Activated naive CD4-positive, alpha-beta T cell (primary cell): ENCODE measurements at places on chromosomes 16 and 17.

- no peak for DNase-seq
Measured at GRCh38 chr17:10144456-10144855, 54.0 kb downstream of the GAS7 start.

GRCh38 chr17:74755533-74755932 lies 7.1 kb downstream of the NHERF1 start:
- DNase-seq, result no peak

GRCh38 chr17:1714980-1715802 lies 5.0 kb upstream of the TLCD2 start:
- no peak for DNase-seq

DNA sequence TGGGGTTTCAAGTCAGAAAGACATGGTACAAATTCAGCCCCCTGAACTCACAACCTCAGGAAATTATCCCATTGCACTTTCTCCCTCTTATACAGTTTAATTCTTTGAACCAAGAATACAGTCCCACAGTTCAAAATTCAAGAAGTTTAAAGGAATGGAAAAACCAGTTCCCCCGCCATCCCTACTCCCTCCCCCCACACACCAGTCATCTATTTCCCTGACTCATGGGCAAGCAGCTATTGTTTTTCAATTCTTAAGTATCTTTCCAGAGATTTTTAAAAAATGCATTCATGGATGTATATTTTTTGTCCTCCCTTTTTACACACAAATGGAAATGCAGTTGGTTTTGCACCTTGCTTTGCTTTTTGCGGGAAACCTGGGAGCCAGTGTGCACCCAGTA lies 7.3 kb downstream of the SYCE1L start:
- no peak for DNase-seq

DNA sequence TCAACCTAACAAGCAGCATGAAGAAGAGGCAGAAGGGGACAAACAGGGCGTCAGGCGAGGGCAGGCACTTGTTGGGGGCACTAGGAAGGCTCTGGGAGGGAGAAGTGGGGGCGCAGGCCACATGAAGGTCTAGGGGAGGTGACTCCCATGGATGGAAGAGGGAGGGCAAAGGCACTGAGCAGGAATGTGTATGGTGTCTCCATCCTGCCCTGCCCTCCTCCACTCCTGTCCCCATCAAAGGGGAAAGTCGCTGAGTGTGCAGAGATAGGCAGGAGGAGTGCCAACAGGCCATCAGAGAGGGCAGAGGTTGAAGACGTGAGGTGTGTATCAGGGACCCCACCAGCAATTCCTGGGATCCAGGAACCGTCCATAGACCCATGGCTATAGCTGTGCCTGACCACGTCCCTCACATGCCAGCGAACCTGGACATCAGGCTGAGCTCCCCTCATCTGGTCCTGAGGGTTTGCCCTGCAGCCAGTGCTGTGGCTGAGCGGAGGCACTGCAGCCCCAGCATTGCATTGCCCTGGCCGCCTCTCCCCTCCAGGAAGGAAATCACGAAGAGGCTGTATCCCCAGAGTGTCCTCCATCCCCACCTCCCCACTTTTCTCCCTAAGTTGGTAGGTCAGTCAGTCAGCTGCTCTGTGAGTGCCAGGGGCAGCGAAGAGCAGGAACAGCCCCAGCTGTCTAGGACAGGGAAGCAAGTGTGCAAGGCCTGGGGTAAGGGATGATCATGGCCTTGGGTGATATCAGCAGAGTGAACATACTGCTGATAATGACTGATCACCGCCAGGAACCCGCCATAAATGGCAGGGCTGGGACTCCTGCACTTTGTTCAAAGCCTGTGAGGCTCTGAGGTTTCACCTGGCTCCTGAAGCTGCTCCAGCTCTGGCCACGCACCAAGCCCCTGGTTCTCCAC lies 6.2 kb upstream of the CYB561 start:
- DNase-seq, result no peak

DNA sequence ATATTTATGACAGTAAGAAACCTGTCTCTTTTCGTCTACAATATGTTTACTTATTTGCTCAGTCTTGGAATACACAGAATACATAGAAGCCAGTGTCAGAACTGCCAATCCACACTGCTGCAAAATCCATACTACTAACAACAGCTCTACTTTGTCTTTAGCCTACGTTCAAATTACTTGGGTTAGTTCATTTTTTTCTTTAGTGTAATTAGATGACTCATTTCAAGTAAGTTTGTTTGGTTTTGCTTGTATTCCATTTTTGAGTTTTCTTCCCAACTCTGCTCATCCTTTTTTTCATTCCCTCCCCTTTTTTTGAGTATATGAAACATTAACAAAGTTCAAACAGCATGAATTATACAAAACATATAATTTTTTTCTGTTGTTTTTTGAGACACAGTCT lies 16.9 kb downstream of the CMC2 start:
- no peak for DNase-seq

DNA sequence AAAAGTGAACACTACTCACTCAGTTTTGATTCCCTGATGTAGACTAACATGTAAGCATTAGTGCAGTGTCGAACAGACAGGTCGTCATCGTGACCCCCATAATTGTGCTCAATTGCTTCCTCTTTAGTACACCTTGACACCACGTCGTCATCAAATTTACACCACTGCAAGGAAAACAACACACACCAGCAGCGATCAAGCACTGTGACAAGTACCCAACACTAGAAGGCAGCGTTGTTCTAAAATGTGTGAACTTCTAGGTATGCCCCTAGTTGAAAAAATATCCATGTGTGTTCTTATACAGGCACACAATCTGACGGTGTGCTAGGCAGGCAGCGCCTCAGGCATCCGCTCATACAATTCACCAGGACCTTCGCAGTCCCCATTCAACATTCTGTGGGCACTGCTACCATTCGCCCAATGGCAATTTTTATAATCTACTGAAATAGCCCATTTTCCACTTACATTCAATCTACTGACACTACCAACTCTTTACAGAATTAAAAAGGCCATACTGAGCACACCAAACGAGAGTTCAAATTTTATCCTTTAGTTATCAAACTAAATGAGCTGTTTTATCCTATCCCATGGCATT lies 23.1 kb downstream of the LITAFD start:
- DNase-seq, result no peak

- DNase-seq, result no peak
Measured at GRCh38 chr17:40092581-40092980, 7.8 kb downstream of the NR1D1 start.

GRCh38 chr16:19503461-19504075 lies 18.3 kb downstream of the GDE1 start:
- DNase-seq, result no peak

GRCh38 chr16:15054357-15055140 lies 1.3 kb downstream of the NTAN1 start:
- DNase-seq, result no peak

GRCh38 chr16:1364510-1364909 lies 12.8 kb downstream of the GNPTG start:
- DNase-seq, result no peak

DNA sequence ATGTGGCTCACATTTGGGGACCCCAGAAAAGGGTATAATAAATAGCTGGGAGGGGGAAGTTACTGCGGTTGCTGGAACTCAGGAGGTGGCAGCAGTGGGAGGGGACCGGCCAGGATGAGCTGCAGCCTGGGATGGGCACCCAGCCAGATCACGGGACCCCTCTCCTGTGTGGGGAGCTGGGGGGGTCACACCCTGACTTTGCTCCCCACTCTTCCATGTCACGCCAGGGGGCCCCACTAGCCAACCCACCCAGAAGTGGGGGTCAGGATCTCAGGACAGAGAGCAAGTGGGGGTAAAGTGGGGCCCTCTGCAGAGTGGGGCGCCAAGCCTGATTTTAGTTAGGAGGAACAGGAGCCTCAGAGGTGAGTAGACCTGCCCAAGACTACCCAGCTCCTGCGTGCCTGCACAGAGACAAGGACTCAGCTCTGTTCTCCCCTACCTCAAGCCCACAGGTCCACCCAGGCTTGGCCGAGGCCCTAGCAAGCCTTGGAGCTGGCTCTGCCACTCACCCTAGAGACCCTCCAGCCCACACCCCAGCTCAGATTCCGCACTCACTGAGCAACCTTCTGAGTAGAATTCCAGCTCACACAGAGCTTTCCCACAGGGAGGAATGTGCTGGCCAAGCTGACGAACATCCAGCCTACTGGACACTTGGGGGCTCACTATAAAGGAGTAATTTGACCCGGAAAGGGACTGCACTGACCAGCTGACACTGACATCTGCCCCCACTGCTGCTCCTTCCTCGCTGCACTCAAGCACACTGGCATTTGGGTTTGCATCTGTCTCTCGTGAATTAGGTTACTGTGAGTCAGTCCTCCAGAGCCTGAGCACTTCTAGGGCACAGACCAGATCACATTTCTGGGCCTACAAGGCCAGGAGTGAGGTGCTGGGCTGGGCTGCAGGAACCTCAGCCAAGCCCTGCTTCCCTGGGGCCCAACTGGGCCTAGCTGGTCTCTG lies 310.1 kb downstream of the C16orf95 start:
- DNase-seq, result no peak

DNA sequence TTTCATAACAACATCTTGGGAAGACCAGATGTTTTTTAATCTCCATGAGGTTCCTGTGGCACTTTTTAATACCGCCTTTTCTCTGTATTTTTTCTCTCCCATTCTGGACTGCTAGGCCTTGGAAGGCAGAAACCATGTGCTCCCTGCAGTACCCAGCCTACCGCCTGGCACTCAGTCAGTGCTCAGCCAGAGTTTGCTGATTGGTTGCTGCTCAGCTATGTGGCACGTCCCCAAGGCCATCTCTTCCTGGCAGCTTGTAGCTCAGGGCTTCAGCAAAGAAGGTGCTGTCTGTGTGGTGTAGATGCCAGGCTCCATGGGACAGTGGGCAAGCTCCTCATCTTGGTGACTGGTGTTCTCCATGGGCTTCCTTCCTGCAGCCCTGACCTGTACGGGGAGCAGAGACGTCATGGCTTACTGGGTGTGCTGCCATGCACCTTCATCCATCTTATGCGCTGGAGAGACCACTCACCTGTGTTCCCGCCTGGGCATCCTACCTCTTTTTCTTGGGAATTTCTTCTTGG lies 86.7 kb downstream of the CLEC16A start:
- no peak for DNase-seq

DNA sequence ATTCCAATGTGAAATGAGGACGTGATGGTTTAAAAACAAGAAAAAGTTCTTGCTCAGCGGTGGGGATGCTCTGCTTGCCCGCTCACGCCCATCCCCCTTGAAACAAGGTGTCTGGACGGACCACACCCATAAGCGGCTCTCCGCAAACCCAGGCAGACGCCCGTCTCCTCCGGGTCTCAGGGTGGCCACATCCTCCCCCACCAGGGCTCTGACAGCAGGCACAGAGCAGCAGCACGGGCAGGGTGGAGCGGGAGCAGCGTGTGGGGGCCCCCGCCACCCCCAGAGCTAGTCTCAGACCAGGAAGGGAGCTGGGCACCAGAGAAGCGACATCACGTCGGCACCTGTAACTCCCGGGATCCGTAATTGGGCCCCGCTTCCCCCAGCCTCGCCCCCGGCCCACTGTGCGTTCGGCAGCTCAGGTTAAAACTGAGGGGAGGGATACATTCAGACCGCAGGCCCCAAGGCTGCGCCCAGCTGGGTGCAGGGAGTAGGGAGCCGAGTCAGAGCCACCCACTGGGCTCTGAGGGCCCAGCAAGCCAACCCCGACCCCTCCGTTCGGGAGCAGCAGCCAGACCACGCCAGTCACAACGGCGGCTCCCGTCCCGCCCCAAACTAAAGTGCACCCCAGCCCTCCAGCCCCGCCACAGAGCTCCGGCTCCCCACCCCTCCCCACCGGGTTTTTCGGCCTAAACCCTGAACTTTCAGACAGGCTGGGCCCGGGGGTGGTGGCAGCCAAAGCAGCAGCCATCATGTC lies 22.0 kb downstream of the CLUH start:
- no peak for DNase-seq

DNA sequence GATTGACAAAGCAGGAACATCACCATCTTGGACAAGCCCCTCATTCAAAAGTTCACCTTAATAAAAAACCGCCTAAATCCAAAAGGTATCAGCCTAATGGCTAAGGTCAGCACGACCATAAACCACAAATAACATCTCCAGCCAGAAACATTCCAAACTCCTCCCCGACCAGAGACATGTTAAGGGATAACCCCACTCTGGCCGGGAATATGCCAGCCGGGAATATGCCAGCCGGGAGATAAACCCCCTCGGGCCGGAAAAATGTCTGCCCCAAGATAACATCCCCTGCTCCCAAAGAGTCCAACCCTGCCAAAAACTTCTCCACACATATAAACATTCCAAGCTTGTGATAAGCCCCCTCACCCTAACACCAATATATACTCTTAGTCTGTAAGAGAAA lies 1.4 kb downstream of the DHX33 start:
- DNase-seq, result no peak

DNA sequence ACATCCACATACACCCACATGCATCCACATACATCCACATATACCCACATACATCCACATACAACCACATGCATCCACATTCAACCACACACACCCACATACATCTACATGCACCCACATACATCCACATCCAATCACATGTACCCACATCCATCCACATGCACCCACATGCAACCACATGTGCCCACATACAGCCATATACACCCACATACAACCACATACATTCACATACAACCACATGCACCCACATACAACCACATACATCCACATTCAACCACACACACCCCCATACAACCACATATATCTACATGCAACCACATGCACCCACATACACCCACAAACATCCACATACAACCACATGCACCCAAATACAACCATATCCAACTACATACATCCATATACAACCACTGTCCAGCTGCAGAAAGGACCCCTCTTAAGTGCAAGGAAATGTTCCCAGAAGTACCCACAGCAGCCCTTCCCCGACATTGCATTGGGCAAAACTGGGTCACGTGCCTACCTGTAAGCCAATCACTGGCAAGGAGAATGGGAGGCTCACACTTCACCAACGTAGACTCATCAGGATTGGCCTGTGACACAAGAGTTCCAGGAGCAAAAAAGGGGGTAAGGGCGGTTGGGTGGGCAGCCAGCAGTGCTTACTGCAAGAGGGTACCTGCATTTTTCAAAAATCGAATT lies 18.1 kb downstream of the CALB2 start:
- no peak for DNase-seq

DNA sequence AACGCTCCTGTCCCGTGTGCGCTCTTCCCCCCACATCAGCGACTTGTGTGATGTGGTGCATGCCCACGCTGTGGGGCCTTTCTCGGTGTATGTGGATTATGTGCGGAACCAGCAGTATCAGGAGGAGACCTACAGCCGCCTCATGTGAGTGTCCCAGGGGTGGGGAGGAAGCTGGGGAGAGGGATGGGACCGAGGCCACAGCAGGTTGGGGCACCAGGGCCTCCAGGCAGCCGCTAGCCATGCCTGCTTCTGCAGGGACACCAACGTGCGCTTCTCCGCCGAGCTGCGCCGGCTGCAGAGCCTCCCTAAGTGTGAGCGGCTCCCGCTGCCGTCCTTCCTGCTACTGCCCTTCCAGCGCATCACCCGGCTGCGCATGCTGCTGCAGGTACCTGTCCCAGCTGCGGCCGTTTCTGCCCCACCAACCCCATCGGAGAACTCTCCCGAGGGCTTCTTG lies 5.8 kb downstream of the ARHGEF15 start:
- no peak for DNase-seq
